ENCODE measurements at places on chromosomes 13 and 19.

GRCh38 chr19:10805065-10805757, 30.8 kb downstream of the TMED1 start:
- DNase-seq: no peak

GRCh38 chr13:101623470-101624209, 171.2 kb downstream of the ITGBL1 start:
- DNase-seq: no peak

GRCh38 chr13:79681069-79681468, 200.1 kb downstream of the NDFIP2 start:
- no peak for DNase-seq

DNA sequence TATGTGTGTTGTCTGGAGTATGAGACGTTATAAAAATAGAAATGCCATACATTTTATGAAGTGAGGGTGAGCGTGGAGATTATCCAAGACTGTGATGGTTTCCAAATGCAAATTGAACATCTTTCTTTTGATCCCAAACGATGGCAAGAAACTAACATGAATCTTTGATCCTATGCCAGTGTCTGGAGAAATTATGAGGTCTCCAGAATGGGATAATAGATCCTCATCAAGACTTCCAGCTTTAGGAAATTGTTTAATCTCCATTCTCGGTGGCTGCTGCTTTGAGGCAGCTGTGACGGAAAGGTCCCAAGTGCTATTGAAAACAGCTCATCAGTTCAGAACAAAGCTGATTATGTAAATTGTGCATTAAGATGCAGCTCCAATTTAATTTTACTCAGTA, 30.8 kb downstream of the CBY2 start:
- DNase-seq: no peak

DNA sequence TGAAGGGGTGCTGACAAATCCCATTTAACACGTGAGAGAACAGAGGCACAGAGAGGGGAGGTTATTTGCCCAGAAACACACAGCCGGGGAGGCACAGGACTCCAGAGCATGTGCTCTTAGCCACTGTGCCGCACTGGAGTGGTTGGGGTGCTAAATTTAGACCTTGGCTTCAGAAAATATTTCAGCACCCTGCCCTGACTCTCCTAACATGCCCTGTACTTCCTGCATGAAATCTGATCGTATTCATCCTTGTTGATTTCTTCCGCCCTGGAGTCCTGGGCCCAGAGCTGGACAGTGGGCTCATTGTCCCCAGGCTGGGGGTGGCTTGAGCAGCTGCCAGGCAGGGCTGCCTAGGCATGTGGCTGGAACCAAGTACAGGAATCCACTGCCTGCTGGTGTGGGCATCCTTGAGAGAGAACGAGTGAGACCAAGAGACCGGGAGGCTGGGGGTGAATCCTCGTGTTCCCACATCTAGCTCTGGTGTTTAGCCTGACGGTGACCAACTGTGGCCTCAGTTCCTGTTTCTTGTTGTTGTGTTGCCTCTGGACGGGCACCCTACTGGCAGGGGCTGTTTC, 5.3 kb downstream of the SLC27A1 start:
- no peak for DNase-seq

GRCh38 chr13:21594715-21595545, 9.0 kb downstream of the MICU2 start:
- DNase-seq: no peak

GRCh38 chr13:20391597-20392452, 133.8 kb downstream of the CRYL1 start:
- no peak for DNase-seq

GRCh38 chr13:110250258-110250891, 56.6 kb downstream of the COL4A1 start:
- DNase-seq: peak; percentile 74

- no peak for DNase-seq
Observed at GRCh38 chr13:44040818-44041100, 161.1 kb downstream of the LACC1 start.

GRCh38 chr13:41751734-41752445, 209.0 kb downstream of the VWA8 start:
- DNase-seq: no peak

DNA sequence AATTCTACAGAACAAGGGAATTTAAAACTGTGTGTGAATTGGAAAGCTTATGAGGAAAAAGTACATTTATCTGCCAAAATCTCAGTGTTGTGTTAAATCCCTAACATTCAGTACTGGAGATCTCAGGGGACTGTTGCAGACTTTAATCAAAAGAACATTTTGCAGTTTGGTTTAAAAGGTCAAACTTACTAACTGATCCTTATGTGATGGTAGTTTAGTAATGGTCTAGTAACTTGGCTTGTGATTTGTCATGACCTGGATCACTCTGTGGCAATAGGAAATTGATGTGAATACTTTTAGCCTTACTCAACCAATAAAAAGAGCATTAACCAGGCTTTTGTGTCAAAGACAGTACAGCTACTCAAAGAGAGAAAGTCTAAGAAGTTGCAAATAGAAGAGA, 862.1 kb upstream of the MIR17HG start:
- DNase-seq: peak; percentile 92

DNA sequence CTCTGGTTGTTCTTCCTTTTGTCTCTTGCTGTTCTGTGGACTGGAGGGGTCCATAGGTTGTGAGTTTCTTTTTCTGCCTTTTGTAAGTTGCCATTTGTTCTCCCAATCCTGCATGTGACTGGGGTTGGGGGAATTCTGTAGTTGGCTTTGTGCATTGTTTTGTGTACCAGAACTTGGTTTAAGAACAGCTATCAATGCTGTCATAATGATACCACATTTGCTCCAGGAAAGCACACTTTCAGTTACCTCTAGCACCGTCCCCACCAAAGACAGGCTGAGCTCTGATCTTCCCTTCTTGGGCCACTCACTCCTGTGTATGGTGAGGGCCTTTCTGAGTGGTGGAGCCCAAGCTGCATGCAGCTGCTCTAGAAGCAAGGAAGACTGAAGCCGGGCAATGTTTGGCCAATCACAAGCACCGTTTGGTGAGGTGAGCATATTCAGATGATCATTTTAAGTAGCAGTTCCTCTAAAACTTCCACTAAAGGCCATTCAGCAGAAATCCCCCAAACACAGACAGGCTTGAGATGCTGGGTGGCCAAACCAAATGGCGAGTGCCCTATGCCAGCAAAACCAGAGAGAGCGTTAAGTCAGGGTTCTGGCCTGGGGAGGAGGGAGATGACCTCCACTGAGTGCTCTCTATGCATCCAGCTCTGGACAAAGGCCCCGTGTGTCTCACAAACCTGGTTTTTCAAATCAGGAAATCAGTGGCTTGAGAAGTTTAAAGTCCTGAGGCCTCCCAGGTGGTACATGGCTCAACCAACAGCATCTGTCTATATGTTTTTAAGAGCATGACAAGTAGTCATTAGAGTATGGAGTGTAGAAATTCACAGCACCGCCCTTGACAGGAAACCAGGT, 120.7 kb upstream of the SPATA13 start:
- no peak for DNase-seq

DNA sequence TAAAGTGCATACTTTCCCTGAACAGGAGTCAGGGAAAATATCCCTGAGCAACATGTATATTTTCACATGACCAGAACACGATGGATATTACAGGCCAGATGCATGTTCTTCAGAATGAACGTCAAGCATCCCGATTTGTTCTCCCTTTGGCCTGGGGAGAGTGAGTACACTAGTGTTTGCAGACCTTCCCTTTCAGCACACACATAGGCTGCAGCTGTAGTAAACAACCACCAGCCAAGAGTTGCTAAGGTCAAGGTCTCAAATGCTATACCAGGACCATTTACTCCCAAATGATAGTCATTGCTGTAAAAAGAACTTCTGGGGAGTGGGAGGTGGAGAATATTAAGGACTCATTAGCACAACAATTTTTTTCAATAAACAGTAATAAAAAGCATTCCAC, 3.0 kb downstream of the KLF12 start:
- no peak for DNase-seq

GRCh38 chr13:52162279-52163101, 3.1 kb upstream of the NEK3 start:
- no peak for DNase-seq

DNA sequence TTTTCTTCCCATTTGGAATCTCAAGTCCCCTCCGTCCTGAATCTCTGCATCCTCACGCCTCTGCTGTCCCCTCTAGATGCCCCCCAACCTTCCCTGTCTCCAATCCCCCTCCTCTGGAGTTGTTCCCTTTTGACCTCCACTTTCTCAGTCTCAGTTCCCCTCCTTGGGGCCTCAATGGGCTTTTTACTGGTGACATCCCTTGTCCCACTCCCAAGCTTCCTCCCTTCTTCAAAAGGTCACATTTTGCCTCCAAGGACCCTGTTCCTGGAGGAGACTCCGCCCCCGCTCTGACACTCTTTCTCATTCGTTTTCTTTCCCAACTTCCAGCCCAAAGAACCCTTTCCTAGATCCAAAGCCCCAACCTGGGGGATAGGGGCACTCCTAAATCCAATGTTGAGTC, 1.0 kb downstream of the AP2S1 start:
- no peak for DNase-seq
